ENCODE measurements at places on chromosomes 2 and 18.

DNA sequence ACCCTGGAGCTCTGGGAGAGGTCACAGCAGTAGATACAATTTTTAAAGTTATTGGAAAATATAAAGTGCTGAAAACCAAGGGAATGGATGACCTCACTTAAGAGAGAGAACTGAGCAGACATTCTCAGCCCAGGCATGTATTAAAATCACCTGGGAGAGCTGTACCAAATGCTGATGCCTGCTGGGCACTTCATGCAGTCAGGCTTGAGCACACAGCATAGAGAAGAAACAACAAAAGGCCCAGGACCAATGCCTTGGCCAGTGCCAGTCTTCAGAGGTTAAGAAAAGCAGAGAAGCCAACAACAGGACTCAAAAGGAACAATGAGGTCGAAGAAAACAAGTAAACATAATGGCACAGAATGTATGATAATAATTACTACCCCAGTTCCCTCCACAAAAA lies 211.8 kb downstream of the L3MBTL4 start:
- no peak for DNase-seq

GRCh38 chr18:61719671-61720070 lies 173.1 kb downstream of the RNF152 start:
- no peak for DNase-seq

- no peak for DNase-seq
Measured at GRCh38 chr18:31744321-31745067, 16.2 kb downstream of the SLC25A52 start.

GRCh38 chr18:27787547-27787946 lies 389.4 kb downstream of the CDH2 start:
- DNase-seq = no peak

DNA sequence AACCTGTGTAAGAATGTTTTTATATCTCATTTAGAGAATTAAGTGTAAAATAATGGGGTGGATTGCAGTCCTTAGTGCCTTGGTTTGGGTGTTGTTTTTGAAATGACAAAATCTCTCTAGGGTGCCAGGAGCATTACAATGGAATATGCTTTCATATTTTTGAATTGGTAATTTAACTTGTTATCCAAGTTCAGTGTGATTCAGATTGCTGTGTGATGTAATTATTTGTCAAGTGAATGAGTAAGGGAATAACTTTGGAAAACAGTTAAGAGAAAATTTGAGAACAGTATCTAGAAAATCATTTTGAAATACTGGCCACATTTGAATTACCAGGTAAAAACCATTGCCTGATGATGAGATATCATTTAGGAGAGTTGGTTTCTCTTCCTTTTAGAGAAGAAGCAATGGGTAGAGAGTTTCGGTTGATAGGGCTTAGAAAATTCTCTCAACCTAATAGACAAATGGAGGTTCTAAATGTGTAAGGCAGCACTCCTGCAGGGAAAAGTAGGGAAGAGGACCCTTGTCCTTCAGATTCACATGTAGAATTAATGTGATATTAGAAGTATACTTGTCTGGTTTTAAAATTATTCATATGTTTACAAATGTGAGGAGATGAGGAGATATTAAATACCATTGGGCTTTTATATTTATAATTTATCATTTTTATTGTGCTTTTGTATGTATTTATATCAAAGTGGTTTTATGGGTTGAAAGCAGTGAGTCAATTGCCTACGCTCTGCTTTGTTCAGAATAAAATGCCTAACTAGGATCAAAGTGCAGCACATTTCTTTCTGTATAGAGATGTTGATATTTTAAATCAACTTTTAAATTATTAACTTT lies 124.8 kb downstream of the PHLPP1 start:
- no peak for DNase-seq
